ENCODE measurements at places on chromosomes 11 and 22.

DNA sequence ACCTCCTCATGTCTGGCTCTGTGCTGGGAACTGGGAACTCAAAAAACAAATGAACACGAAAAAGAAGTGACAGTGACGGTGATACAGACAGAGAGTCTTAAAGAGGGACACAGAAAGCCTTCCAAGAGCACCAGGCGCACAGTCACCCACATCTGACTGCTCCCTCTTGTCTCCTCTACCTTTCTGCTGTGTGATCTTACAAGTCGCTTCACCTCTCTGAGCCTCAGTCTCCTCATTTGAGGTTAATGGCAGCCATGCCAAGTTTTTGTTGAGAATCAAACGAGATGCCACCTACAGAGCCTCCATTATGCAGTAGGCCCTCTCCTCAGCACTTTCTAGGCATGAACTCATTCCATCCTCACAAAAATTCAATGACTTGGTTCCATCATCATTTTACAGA lies 3.7 kb downstream of the LRRC32 start:
- no peak for DNase-seq

- DNase-seq: no peak
Observed at GRCh38 chr11:68039526-68040086, 781 bp downstream of the TCIRG1 start.

- no peak for DNase-seq
Observed at GRCh38 chr11:13332124-13332523, 54.5 kb downstream of the BMAL1 start.

DNA sequence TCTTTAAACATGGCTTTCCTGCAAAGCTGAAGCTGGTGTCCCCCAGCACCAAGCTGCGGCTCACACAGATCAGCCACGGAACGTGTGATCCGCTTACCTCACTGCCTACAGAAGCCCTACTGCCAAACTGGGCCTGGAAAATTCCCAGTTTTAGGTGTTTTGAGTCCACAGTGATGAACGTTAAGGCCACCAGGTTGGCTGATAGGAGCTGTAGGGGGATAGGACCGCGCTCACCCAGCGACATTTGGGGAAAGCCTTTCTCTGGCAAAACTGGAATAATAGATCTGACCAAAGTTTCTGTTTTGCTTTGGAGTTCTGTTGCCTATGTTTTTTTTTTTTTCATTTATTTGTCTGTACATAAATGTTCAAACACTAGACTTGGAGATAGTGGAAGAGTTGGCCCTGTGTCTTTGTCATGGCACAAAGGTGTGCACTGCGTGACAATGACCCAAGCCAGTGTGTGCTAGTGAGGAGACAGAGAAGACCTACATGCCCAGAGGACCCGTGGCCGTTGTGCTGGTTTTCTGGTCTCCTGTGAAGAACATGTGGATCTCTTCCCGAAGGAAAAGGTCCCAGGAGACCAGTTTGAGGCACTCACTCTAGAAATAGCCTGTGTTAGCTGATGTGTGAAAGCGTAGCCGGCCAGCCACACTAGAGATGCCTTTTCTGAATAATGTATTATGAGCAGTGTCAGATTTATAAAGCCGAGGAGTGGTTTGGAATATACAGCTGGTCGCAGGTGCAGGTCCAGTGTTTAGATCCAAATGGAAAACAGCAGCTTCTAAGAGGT lies 15.0 kb downstream of the ASPHD2 start:
- DNase-seq: no peak

DNA sequence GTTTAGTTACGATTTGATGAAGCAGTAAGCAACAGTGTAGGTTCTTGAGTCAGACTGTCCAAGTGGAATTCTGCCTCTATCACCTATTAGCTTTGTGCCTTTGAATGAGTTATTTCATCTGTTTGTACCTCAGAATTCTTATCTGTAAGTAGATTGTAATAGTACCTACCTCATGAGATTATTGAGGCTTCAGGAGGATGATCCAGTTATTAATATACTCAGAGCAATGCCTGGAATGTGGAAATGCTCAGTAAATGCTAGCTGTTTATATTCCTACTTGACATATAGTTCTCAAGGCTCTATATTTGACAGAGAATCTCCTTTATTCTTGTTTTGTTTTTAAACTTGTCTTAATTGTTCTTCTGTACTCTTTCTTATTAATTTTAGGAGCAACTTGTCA lies 70.1 kb downstream of the SFI1 start:
- DNase-seq: no peak

GRCh38 chr11:19723572-19724342 lies 11.1 kb downstream of the NAV2 start:
- DNase-seq: no peak

GRCh38 chr11:36427876-36428275 lies 82.2 kb downstream of the TRAF6 start:
- no peak for DNase-seq

DNA sequence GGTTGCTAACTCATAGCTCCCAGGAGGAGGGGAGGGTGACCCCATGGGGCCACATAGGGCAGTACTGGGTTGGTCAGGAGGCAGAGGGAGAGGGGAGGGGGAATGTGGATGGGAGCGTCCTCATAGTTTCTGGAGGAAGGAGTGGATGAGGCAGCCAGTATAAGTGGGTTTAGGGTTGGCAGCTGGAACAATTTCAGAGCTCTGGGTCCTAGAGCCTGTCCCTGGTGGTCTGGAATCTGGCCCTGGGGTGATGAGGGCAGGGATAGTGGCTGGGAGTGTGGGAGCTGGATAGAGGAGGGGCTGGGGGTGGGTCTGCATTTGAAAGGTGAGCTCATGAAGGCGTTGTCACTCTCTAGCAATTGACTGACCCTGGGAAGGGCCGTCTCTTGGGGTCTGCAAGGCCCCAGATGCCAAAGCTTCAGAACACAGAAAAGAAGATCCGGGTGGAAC lies 5.3 kb upstream of the MRGPRG start:
- DNase-seq: peak; percentile 1

GRCh38 chr11:125111001-125111342 lies 454 bp downstream of the TMEM218 start:
- DNase-seq: no peak

DNA sequence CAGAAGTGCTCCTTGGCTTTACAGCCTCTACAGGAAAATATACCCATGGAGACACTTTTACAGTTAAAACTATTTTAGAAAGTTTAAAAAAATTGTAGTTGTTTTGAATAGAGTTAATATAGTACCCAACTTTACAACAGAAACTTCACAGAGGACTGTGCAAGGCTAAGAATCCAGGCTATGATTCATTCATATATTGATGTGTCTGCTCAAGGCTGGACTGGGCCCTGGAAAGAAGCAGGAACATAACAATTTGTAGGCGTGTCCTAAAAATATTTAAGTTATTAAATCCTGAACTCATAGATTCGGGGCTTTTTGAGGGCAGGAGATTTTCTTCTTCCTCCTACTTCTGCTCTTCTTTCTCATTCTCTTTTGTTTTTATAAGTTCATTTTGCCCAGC lies 291.5 kb upstream of the CCDC179 start:
- no peak for DNase-seq

- no peak for DNase-seq
Observed at GRCh38 chr11:27930946-27931345, 177.0 kb downstream of the KIF18A start.

DNA sequence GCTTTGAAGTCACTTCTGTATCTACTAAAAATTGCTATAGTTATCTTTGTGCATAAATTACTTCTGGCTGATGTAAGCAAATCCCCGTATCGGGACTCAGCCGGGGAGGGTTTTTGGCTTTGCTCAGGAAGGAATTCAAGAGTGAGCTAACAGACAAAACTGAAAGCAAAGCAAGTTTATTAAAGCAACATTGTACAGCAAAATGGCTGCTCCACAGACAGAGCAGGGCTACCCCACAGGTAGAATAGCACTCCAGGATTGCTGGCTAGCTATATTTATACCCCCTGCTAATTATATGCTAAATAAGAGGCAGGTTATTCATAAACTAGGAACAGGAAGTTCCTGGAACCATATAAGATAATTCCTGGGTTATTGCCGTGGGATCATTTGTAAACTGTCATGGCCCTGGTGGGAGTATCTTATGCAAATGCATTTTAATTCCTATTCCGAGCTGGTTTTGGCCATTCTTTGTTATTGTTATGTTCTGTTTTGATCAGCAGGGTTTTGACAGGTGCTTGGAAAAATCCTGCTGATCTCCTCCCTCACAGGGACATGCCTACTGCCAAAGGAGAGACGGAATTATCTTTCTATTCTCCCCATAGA lies 15.2 kb downstream of the MIF start:
- no peak for DNase-seq

GRCh38 chr11:68149417-68149816 lies 28.2 kb upstream of the CHKA start:
- DNase-seq: no peak

GRCh38 chr22:43370036-43370435 lies 26.9 kb upstream of the SCUBE1 start:
- DNase-seq: no peak

- DNase-seq: no peak
Observed at GRCh38 chr11:113313601-113314000, 782 bp upstream of the TTC12 start.

DNA sequence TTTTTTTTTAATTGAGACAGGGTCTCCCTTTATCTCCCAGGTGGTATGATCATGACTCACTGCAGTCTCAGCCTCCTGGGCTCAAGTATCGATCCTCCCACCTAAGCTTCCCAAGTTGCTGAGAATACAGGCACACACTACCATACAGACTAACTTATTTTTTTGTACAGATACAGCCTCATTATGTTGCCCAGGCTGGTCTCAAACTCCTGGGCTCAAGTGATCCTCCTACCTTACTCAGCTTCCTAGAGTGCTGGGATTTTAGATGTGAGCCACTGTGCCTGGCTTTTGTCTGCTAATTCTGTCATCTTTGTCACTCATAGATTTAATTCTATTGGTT lies 43.5 kb downstream of the CBL start:
- DNase-seq: no peak

- no peak for DNase-seq
Observed at GRCh38 chr11:8685820-8686219, 3.2 kb downstream of the RPL27A start.

GRCh38 chr11:107956543-107956942 lies 28.3 kb downstream of the RAB39A start:
- no peak for DNase-seq

DNA sequence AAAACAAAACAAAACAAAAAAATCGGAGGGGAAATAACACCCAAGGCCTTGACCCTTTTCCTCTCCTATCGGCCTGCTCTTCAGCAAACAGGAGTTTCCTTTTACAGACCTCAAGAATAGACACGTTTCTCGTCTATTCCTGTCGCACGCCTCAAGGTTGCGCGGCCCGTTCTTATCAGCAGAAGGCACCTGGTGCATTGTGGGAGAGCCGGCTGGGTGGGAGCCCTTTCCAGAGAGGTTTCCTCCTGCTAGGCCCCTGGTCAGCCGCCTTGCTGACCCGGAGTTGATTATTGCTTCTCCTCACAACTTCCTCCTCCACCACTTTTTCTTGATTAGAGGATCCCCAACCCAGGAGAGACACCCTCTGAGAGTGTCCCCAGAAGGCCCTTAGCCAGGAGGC lies 497.3 kb downstream of the MIAT start:
- DNase-seq: no peak

GRCh38 chr11:68373815-68374501 lies 61.6 kb downstream of the LRP5 start:
- no peak for DNase-seq

- no peak for DNase-seq
Observed at GRCh38 chr11:115242982-115243381, 261.2 kb downstream of the CADM1 start.

DNA sequence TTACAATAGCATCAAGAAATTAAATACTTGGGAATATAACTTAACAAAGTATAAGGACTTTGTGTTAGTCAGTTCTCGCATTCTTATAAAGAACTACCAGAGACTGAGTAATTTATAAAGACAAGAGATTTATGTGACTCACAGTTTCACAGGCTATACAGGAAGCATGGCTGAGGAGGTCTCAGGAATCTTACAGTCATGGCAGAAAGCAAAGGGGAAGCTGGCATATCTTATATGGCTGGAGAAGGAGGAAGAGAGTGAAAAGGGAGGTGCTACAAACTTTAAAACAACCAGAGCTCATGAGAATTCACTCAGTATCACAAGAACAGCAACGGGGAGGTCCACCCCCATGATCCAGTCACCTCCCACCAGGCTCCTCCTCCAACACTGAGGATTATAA lies 32.0 kb upstream of the CCDC134 start:
- DNase-seq: no peak

DNA sequence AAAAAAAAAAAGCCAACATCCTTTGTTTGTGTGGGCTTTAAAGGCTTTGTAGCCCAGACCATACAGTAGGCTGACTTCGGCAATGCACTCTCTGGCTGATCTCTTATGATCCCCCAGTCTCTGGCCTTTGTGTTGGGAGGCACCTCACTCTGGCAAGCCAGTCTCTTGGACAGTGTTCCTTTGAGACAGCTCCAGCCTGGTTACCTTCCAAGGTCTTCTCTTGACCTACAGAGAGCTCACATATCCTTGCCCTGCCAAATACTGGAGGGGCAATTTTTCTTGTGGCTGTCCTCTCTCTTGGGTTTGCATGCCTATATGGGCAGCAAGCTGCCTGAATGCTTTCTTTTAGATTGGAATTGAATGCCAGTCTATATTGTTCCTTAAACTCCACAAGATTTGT lies 69.8 kb downstream of the SESN3 start:
- no peak for DNase-seq

DNA sequence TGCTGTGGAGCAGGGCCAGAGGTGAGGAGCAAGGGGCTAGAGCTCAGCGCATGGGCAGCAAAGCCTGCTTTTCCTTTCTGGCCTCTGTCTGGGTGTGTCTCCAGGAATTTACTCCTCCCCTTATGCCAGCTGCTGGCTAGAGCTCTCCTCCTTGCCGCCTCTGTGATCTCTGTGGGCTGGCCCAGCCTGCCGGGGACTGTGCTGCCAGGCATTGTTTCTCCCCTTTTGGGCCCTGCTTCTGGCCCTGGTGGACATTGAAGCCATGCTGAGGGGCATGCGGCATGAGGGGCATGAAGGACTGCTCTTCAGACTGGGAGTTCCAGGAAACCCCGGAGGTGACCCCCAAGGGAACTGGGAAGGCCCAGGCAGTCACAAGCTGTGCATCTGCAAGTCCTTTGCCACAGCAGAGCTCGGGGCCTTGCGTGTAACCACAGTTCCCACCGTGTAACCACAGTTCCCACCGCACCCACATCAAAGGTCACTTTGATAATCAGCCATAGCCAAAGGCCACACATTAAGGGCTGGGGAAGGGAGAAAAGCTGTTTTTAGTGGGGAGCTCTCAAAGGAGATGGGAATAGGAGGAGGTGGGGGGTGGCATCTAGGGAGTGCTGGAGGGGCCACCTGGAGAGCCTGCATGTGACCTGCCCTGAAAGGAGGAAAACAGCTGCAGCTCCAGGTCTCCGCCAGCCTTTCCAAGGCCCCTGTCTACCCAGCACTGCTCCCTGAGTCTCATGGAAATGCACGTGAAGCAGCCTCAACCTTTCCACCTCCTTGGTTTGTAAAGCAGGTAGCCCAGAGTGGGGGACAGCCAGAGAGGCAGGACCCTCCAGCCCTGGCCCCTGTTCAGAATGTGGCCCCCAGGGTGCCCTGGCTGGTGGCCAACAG lies 62.3 kb downstream of the PPFIBP2 start:
- DNase-seq: no peak

- no peak for DNase-seq
Observed at GRCh38 chr22:16974298-16975084, 33.5 kb downstream of the GAB4 start.

- no peak for DNase-seq
Observed at GRCh38 chr11:110529043-110529442, 99.3 kb downstream of the FDX1 start.

Measured in GM12892 (cell line).